Choroid plexus epithelial cell (primary cell): ENCODE measurements at places on chromosomes 12 and 14.
A peak's percentile ranks its signal among the peaks of the same experiment; 100 is the strongest.

GRCh38 chr12:133129368-133130037 is 571 bp downstream of the ZNF891 start:
- peak; percentile 56 for DNase-seq

DNA sequence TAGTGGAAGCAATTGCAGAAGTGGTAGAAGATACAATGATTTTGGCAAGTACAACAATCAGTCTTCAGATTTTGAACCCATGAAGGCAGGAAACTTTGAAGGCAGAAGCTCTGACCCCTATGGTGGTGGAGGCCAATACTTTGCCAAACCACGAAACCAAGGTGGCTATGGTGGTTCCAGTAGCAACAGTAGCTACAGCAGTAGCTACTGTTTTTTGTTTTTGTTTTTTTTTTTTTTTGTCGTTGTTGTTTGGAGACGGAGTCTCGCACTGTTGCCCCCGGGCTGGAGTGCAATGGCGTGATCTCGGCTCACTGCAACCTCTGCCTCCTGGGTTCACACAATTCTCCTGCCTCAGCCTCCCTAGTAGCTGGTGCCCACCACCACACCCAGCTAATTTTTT is 47.4 kb downstream of the IFNG-AS1 start:
- no peak for DNase-seq

DNA sequence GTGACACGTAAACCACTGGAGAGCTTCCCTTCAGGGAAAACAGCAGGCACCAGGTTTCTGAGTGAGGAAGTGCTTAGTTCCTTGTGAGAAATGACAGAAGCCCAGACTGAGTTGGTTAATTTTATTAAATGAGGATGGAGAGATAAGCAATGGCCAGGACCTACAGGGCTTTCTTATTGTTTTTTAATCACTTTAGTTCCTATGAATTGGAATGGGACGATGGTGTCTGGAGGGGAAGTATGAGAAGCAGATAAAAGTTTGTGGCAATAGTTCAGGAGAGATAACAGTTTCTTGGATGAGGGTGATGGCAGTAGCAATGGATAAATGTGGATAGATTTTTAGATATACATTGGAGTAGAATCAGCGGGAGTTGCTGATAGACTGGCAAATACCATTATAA is 86.5 kb upstream of the PTPRR start:
- DNase-seq, result no peak

GRCh38 chr12:120849765-120850164 is 54.4 kb downstream of the SPPL3 start:
- DNase-seq, result peak; percentile 75

- DNase-seq, result no peak
Observed at GRCh38 chr14:84025106-84026012, 1504.6 kb upstream of the FLRT2 start.

GRCh38 chr12:60842181-60842580 is 1246.4 kb downstream of the SLC16A7 start:
- DNase-seq, result no peak

GRCh38 chr12:68139941-68140340 is 19.6 kb downstream of the IFNG start:
- DNase-seq, result no peak

DNA sequence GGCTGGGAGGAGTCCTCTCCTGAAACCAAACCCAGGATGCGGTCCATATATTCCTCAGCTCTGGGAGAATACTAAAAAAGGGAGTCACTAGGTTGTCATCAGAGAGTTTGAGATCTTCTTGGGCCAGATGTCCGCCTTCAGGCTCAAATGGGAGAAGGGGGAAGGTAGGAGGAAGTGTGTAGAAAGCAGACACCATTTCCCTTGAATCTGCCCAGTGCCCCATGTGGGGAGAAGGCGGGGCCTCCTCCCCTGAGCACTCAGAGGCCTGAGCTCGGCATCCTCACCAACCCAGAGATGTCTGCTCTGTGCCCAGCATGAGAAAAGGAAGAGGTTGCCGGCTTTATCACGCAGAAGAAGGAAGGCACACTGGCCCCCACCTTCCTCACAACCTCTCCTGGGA is 37.3 kb downstream of the LTBP2 start:
- no peak for DNase-seq

GRCh38 chr12:89504560-89505346 is 19.8 kb downstream of the GALNT4 start:
- peak; percentile 31 for DNase-seq

- DNase-seq, result no peak
Observed at GRCh38 chr12:71607494-71608330, 55.9 kb downstream of the ZFC3H1 start.

DNA sequence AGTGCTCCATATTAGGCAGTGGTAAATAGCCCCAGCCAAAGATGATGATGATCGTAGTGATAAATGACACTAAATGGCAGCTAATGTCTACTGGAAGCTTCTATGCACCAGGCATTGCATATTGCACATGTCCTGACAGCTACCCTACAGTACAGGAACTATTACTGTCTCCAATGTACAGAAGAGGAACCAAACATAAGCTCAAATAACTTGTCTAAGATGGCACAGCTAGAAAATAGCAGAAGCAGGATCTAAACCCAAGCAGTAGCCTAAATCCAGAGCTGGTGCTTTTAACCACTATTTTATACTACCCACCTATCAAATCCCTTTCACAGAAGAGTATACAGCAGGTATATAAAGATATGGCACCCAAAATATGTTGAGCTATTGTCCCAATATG is 28.9 kb downstream of the ESR2 start:
- no peak for DNase-seq

- no peak for DNase-seq
Observed at GRCh38 chr14:94054936-94055335, 26.1 kb downstream of the DDX24 start.

DNA sequence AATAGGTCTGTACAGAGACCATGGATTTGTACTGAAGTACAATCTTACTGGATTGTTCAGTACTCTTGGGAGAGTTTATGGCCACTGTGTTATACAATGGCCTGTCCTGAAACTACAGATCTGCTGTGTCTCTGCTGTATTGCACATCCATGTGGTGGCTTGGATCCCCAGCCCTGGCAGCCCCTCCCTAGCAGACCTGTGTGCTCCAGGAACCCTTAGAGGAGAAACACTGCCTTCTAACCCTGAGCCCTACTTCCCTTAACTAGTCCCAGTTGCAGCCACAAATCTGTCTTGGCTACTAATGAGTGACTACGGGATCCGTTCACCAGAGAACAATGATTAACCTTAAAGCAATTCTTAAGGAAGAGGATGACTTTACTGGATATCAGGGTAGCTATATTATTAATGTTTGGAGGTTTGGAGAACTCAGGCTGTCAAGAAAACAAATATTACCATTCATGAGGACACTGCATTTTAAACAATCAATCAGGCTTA is 27.7 kb downstream of the RNF34 start:
- DNase-seq, result no peak

DNA sequence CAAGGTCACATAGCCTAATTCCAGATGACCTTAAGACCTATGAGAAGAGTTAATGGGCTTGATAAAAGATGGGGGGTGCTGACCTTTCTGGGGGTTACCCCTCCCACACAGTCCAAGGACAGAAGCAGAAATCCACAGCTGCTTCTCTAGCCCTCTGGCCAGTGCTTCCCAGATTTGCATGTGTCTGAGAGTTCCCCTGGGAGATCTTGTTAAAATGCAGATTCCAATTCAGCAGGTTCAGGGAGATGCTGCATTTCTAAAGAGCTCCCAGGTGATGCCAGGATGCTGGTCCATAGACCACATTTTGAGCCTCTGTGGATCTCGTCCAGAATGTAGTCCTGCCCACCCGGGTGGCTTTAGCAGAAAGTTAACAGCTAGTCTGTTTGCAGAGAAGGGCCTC is 82.1 kb downstream of the WSCD2 start:
- no peak for DNase-seq

DNA sequence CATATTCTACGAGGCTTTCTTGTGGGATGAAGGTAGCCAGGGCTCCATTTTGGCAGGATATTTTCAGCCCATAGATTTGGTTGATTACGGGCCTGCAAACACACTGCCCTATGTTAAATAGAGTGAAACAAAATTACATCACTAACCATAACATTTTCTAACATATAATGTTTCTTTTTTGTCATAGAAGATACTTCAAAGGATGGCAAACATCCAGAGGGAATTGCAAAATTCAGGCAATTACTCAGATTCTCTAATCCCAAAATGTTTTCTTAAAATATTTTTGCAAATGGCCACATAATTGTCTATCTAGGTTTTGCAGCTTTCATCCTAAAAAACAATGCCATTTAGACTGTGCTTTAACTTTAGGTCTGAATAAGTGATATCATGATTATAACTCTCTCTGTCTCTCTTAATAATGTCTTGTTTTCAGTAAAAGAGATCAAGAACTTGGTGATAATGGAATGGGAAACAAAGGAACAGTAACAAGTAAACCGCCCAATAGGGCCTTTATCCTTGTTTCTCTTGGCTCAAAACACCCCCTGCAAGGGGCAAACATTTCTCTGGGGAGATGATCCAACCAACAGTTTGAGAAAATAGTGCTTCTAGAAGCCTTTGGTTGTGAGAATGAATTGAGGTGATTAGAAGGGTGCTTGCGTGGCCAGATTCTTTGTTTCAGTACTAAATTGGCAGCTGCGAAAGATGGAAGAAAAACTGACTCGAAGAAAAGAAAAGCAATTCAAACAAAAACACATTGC is 54.4 kb upstream of the BTG1 start:
- peak; percentile 25 for DNase-seq

DNA sequence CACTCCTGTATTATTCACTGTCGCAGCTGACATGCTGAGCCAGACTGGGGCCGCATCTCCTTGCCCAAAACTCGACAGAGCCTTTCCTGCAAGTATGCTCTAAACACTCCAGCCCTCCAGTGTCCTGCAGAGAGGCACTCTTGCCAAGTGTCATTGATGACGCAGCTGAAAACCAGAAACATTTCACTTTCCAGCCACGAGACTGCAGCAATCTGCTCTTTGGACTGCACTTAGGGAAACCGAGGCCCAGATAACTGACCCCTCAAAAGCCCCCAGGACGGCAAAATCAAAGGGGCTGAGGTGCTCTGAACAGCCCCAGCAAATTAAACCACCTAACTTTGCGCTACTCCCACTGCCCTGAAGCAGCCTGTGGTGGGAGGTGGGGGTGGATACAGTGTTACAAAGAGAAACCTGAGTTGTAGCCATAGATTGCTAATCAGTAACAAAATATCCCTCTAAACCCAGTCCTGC is 2.6 kb downstream of the CCDC85C start:
- peak; percentile 83 for DNase-seq

DNA sequence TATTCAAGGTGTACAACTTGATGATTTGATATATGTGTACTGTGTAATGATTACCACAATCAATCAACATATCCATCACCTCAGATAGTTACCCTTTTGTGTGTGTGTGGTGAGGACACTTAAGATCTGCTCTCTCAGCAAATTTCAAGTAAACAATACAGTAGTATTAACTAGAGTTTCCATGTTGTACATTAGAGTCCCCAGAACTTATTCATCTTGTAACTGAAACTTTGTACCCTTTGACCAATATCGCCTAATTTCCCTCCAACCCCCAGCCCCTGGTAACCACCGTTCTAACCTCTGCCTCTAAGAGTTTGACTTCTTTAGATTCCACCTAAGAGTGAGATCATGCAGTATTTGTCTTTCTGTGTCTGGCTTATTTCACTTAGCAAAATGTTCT is 12.1 kb downstream of the ADCK1 start:
- no peak for DNase-seq

DNA sequence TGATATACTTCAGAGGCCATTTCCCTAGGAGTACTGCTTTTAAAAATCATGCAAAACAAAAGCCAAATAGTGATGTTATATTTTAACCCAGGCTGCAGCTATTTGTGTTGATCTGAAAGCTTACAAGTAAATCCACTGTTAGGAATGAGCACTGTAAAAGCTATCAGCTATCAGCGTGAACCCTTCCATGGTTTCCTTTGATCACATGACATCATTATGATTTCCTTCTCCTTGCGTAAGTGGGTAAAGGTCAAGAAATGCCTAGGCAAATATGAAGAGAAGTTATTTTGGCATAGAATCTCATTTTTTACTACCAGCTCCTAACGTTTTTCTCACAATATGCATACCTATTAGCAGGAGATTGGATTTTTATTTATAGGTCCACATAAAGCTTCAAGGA is 48.6 kb upstream of the CATSPERB start:
- peak; percentile 1 for DNase-seq

DNA sequence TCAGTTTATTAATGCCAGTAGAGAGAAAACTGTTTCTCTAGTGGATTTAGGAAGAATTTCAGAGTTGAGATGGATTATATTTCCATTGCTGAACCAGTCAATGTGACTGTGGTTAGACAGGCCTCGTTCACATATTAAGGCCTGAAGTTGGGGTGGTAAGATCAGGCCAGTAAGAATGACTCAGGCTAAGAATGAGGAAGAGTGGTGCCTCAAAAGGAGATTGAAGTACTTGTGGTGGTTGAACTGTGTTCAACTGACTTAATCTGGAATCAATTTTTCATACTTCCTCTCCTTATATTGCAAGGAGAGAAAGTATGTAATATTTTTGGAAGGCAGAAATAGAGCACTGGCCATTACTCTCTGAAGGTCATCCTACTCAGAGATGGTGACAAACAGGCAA is 37.8 kb upstream of the ATF7IP start:
- DNase-seq, result peak; percentile 42

DNA sequence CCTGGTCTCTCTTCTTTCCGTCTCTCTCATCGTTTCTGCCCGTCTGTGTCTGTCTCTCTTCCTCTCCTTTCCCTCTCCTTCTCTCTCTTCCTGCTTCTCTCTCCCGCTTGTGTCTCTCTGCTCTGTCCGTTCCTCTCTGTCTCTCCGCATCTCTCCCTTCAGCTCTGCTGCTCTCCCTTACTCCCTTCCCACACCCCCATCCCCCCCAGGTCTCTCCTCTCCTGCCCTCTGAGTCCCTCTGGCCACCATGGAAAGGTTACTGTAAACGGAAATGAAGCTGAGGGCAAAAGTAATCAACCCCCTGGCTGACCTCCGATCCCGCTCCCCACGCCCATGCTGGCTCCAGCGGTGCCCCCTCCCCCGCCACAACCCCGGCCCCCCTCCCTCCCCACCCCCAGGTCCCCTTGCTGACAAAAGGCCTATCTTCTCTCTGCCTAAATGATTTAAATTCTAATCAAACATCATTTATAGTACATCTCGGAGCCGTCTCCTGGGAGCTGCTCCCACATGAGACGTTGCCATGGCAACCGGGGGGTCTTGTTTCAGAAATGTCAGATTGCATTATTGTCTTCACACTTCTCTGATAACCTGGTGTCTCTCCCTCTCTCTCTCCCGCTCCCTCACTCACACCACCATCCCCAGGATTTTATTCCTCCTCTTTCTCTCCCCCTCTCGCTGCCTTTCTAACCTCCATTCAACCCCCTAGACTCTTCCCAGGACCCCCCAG is 203.8 kb downstream of the RBM19 start:
- no peak for DNase-seq

- DNase-seq, result no peak
Observed at GRCh38 chr12:39123580-39124253, 218.3 kb upstream of the CPNE8 start.

GRCh38 chr12:47751561-47751960 is 7.1 kb downstream of the RAPGEF3 start:
- no peak for DNase-seq

- peak; percentile 39 for DNase-seq
Observed at GRCh38 chr14:89787525-89787924, 167.0 kb downstream of the EFCAB11 start.

DNA sequence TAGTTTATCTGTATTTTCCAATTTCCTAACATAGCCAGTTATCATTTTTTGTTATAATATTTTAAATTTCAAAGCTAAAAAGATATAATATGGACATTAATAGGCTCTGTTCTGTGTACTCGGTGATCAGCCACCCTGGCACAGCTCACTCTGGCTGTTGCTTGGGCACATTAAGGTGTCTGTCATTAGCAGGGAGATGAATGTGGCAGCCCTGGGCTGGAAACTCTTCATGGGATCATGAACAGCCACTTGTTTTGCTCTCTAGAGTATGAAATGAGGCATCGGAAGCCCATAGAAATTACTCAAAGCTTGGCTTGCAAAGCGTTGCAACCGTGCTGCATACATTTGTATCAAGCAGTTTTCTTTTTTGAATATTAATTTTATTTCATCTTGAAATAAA is 233.2 kb downstream of the DACT1 start:
- no peak for DNase-seq
